AG09309 (cell line): ENCODE measurements at places on chromosomes 16 and 17.
A peak's percentile ranks its signal among the peaks of the same experiment; 100 is the strongest.

- DNase-seq: no peak
Observed at GRCh38 chr17:45946841-45947256, 52.2 kb upstream of the STH start.

- no peak for DNase-seq
Observed at GRCh38 chr17:3989041-3989886, 25.0 kb upstream of the ATP2A3 start.

GRCh38 chr17:15893658-15894024 lies 51.3 kb upstream of the ADORA2B start:
- no peak for DNase-seq

- DNase-seq: no peak
Observed at GRCh38 chr16:89084411-89084810, 9.2 kb upstream of the ACSF3 start.

DNA sequence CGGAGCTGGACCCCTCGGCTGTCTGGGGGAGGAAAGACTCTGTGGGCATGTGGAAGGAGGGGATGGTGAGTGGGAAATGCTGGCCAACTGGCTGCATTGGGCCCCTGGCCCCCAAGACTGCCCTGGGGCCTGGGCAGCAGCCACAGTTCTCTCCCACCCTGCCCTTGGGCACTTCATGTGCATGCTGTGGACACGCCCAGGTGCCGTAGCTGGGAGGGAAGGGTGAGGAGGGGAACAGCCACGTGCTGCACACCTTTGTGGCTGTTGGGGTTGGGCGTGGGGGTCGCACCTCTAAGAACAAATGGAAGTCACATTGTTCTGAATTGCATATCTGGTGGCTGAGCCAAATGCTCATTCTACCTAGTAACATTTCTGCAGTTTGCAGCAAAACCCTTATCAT lies 11.9 kb upstream of the ZNHIT3 start:
- DNase-seq: no peak

DNA sequence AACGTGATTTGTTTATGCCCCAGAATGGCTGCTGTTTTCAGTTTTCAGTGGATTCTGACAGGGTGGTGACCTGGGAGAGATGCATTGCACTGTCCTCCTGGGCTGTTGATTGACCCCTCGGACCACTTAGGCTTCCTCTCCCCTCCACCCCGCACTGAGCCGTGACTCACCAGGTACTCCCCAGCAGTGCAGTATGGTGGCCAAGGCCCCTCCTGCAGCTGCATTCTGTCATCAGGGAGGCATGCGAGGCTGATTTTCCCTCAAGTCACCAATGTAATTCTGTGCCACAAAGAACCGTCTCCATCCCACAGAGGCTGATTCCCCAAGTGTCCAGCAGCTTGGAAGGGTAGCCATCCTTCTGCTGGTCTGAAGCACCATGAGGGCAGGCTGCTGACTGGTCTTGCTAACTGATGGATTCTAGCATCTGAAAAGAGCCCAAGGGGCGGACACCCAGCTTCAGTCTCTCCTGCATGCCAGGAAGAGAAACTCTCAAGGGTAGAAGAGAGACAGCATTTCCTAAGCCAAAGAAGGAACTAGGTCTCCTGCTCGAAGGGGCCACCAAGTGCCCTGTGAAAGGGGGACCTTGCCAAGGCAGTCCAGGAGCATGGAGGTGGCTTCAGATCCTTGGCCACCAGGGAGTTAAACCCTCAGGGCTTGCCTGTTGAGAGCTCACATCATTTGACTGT lies 148.1 kb downstream of the SOCS1 start:
- DNase-seq: no peak

GRCh38 chr16:10770907-10771306 lies 27.3 kb downstream of the NUBP1 start:
- no peak for DNase-seq

DNA sequence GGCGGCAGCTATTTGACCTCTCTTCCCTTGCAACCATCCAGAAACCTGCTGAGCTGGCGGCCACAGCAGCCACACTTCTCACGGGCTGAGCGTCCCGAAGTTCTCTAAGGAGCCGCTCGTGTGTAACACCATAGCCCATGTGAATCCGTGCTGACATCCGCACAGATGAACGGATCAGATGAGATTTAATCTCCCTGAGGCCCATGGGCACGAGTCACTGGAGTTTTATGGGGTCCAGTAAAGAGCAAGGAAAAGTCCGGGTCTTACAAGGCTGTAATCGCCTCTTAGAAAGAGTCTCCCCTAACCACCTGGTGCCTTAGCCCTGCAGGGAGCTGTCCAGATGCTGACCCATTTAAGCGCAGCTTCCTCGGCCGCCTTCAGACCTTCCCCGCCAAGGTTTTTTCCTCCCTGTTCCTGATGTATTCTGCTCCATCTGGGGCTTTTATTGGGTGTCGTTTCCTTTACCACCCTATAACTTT lies 5.5 kb upstream of the CACNG5 start:
- DNase-seq: peak; percentile 10

DNA sequence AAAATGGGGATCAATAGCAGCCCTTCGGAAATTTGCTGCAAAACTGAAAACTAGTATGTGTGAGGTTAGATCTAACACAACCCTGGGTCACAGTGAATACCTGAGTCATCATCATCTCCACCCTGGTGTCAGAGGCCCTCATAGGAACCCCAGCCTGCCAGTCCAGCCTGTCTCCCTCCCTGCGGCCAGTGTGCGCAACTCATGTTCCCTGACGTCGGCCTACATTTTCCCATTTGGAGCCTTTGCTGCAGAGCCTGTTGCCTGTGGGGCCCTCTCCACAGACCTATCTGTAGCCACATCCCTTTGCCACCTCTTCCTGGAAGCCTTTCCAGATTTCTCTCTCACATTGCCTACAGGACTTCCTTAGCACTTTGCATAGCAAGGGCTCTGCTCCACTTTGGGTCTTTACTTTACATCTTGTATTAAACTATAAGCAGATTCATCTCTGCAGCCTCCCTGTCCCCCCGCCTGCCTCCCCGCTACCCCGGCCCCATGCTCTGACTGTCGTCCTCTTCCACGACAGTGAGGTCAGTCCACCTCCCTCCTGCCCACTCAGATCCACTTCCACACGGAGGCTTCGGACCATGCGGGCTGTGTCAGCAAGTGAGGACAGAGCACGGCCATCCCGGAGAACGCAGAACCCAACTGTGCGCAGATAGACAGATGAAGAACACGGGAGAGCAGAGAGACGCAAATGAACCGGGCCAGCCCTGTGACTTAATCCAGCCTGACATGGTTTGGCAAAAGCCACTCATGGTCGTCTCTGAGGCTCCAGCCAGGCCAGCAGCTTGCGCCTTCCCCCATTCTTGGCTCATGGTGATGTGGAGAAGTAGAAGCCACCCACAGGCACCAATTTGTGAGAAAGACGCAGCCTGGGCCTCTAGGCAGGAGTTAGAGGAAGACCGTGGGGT lies 31.0 kb downstream of the NGFR start:
- DNase-seq: no peak

DNA sequence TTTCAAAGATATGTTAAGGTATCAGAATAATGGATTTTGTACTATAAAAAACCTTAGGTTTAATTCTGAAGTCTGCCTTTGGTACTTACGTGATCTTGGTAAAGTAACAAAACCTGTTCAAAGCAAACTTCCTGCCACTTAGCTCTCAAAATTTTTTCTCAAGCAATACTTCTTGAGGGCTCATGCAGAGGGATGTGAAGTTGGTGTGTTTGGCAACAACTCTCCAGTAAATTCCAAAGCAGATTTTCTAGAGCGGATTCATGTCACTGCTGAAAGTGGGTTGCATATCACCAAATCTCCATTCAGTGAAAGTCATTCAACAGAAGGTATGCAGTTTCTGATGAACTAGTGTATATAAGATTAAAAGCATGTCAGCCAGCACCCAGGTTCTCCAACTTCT lies 856.7 kb downstream of the CDH8 start:
- no peak for DNase-seq

DNA sequence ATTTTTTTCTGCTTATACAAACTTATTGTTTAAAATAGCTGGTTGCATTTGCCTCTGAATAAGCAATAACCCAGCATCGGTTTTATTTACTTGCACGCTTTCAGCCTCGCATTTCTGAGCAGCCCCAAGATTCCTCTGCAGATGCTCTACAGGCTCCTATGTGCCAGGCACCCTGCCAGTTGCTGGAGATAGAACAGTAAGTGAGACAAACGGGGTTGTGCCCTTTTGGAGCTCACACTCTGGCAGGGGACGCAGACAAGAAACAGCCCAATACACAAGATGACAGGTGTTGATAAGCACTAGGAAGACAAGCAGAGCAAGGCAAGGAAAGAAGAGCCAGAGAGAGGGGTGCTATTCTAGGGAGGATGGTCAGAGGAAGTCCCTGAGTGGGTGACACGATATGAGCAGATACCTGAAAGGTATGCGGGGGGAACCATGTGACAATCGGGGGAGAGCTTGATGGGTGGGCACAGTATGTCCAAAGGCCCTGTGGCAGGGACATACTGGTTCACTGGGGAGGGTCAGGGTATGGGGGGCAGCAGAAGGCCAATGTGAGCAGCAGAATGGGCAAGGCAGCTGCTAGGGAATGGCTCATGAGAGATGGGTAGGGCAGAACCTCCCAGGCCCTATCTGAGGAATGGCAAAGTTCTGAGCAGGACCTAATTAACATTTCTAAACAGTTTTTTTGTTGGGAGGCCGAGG lies 18.7 kb upstream of the ADORA2B start:
- no peak for DNase-seq
